ENCODE measurements at places on chromosomes 5 and 9.

DNA sequence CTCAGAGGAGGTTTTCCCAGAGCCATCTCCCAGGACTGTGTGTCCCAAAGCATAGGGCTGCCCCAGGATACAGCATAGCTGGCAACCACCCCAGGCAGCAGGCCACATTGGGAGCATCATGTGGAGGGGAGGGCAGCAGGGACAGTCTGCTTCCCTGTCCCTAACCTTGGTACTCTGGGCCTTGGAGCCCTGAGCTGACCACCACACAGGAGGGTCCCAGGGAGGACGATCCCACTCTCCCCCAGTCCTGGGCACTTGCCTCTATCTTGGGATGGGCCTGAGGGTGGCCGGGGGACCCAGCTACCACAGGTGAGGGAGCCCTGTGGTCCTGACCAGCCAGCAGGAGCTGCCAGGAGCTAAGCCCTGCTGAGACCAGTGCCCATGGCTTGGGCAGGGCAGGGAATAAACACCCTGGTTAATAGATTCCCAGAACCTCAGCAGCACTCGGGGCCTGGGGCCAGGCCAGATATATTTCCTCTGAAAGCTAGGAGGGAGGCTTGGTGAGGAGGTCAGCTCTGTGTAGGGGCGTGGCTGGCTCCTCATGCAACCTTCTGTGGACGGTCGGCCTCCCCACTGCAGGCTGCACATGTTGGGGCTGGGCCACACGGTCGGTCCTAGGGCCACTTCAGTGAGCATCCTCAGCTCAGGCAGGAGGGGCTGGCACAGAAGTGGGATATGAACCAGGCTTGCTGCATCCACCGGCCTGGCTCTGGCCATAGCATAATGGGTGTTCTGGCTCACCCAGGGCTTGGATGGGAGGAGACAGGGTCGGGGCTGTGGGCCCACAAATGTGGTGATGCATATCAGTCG, 4.2 kb downstream of the NINJ1 start:
- no peak for DNase-seq

- DNase-seq, result no peak
These were observed 56.8 kb downstream of the MTREX start for GRCh38 chr5:55364537-55365055.

GRCh38 chr5:155027993-155028629, 14.6 kb downstream of the KIF4B start:
- DNase-seq, result no peak

DNA sequence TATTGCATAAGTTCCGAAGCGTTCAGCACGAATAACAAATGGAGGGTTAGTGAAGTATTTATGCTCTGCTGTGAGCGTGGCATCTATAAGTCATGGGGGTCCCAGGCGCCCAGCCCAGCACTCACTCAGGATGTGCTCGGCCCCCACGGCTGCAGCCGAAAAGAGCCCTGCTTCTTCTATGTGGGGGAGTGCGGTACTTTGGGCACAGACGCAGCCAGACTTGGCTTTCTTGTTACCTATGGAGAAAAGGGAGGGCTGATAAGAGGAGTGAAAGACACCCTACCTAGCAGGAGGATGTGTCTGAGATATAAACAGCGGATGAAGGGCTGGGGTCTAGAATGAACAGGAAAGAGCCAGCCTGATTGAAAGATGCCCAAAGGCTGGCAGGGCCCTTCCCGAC, 51.4 kb downstream of the MRPL36 start:
- no peak for DNase-seq

- DNase-seq, result no peak
These were observed 98.6 kb downstream of the YTHDC2 start for GRCh38 chr5:113612060-113612496.

DNA sequence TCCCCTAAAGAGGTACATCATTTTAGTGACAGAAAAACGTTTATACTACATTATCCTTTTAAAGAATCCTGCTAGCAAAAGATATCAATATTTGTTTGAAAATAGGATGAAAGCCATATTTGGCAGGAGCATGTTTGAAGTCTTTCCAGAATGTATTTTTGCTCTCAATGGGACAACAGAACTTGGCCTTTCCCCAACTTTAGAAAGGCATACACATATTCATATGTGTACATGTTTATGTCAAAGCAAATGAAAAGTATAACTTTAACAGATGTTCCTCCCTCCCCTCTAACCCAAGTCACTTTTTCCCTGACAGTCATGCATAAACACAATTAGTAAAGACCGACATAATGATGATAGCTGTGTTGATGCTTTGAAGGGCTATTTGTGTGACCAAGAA, 427.8 kb upstream of the CDH6 start:
- no peak for DNase-seq

DNA sequence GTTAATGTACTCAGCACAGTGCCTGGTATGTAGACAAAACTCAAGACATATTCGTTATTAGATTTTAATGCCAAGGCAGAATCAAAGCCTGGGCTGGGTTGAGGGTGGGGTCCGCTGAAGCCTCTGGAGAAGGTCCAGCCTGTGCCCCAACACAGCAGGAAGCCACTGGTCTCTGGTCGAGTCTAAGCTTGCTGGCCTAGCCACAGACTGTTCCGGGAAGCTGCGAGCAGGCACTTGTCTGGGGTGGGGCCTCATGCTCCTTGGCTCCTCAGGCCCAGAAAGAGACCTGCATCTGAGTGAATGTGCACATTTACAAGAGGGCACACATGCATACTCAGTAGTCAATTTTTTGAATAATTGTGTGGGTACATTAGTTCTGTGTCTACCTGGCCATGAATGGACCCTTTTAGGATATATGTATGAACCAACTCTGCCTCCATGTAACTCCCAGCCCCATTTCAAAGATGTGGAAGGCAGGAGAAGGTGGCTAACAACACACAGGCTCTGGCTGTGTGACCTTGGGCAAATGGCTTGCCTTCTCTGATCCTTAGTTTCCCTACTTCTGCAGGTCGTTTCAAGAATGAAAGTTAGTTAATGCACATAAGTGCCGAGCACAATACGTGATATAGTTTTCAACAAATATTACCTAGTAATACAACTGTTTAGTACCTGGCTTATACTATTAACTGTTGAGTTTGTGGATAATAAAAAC, 18.3 kb downstream of the FAT2 start:
- no peak for DNase-seq

GRCh38 chr5:171663311-171664085, 122.1 kb upstream of the SMIM23 start:
- DNase-seq, result no peak

- DNase-seq, result no peak
These were observed 338.9 kb downstream of the EFNA5 start for GRCh38 chr5:107331882-107332281.

DNA sequence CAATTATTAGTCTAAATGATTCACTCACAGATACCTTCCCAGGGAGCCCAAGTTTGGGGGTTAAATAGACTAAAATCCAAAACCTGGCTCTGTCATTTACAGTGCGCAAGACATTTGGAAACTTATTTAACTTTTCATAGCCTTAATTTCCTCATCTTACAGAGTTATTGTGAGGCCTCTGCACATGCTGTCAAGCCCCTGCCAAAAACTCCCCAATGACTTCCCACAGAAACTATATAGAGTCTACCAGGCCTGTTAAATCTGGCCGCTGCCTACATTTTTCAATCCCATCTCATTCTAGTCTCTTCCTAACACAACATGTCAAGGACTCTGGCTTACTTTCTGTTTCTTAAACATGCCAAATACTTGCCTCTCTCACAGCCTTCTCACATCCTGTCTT, 412.5 kb downstream of the ELAVL2 start:
- no peak for DNase-seq

DNA sequence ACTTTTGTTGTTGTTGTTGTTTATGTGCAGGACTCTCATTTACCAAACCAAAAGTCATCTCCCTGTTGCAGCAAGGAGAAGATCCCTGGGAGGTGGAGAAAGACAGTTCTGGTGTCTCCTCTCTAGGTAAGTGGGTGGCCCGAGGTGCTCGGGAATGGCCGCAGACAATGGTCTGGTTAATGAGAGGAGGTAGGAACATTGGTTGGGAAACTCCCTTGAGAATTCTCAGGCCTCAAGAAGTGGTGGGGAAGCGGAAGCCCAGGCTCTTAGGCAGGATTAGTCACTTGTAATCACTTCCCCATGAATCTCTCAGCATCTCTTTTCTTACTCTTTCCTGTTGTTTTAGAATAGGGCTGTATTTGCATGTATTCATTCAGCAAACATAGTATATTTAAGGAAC, 7.2 kb downstream of the ZNF354B start:
- DNase-seq, result no peak

DNA sequence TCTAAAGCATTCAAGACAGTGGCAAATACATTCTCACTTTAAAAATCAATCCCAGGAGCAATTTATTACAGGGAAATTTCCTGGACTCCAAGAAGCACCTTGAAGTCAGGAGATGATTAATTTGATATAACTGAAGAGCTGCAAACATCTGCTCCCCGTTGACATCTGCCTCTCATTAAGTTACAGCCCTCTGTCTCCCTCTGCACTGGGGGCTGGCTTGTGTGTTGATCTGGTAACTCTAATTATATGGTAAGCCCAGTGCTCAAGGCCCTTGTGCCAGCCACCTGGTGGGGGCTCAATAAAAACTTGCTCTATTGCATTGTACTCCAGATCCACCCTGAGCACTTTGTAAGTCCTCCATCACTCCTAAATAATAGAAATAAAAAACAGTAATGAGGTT, 131.1 kb upstream of the ZNF462 start:
- DNase-seq, result peak; percentile 90

- DNase-seq, result no peak
These were observed 251.8 kb downstream of the ZNF608 start for GRCh38 chr5:124494540-124495116.

Data from DMS 273 treated with DMSO at 0.1 percent for 48 hours (cell line).